ENCODE measurements at places on chromosomes 2 and 18. TPM values are rescaled to one million over a fixed set of nuclear protein-coding genes. Genes with fewer than 3 reads are reported as not detected.

- peak; percentile 77 for DNase-seq
Observed at GRCh38 chr18:12658426-12659138, 675 bp upstream of the SPIRE1 start.

The ERICH2 gene
- total RNA-seq: 0.43 TPM

- DNase-seq: no peak
Observed at GRCh38 chr18:56258178-56258577, 380.2 kb downstream of the TXNL1 start.

DNA sequence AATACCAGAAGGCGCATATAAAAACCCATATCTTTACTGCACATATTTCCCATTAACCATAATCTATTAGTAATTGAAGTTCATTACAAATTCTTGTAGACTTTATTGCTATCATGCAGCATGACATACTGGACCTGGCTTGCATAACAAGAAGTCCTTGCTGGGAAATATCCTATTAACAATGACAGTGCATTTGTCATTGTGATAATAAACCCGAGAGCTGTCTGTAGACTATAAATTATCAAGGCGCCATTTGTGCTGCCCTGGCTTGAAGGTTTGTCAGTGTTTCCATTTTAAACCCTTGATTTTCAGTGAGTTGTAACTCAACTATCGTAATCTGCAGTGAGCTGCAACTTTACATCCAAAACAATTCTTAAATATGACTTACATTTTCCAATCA is 59.0 kb downstream of the HNMT start:
- no peak for DNase-seq

The TRAPPC8 gene
- 46.4 TPM for total RNA-seq

The AAK1 gene
- total RNA-seq: 20.8 TPM

The GAD1 gene
- 10.7 TPM for total RNA-seq

- no peak for DNase-seq
Observed at GRCh38 chr2:149173220-149173619, 134.7 kb downstream of the LYPD6B start.

The HNMT gene
- 0.84 TPM for total RNA-seq

GRCh38 chr2:120347396-120348060 is 1.6 kb downstream of the INHBB start:
- DNase-seq: peak; percentile 85

The CHRND gene
- total RNA-seq: not detected

DNA sequence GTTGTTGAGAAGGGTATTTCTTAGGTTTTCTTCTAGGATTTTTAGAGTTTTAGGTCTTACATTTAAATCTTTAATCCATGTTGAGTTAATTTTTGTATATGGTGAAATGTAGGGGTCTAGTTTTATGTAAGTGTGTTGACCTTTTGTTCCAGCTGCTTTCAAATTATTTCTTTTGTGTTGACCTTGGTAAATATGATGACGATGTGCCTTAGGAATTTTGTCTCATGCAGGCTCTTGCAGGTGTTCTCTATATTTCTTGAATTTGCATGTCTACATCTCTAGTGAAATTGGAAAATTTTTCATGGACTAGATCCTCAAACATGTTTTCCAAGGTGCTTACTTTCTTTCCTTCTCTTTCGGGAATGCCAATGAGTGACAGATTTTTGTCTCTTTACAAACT is 1609.3 kb upstream of the ZEB2 start:
- DNase-seq: no peak

- no peak for DNase-seq
Observed at GRCh38 chr2:102053096-102053495, 61.3 kb downstream of the IL1R2 start.

Measured in neural progenitor cell (in vitro differentiated cells).